Stimulated activated CD8-positive, alpha-beta memory T cell treated with anti-CD3 and anti-CD28 coated beads, Interleukin-15, amount 100 ng/mL, for 24 hours (primary cell): ENCODE measurements at places on chromosomes 7 and 10.

DNA sequence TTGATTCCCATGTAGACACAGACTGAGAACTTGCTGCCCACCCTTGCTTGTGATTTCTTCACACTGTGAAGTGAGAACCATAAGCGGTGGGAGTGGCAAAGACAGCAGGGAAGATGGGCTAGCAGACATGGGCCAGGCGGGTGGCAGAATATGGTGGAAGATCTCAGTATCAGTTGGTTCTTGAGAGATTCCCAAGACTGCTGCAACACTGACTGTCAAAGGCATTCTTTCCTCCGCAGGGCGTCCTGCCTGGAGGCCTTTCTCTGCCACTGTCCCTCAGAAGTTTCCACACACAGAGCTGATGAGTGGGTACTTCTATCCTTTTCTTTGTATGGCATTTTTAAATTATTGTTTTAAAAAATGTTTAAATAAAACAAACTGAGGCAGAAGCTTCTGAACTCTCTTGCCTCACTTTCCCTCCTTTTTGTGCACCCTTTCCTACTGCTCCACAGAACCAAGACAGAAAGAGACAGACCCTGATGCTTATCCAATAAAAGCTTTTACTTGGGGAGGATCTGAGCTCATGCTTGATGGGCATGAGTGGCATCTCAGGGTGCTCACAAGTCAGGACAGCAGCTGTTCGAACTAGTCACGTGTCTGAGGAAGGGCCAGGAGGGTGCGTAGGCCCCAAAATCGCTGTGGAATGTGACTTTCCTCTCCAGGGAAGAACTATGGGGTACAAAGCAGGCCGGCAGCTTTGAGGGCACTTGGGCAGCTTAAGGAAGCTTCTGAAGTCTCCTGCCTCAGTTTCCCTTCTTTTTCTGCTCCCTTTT, 104.7 kb upstream of the PCGF5 start:
- no peak for DNase-seq

DNA sequence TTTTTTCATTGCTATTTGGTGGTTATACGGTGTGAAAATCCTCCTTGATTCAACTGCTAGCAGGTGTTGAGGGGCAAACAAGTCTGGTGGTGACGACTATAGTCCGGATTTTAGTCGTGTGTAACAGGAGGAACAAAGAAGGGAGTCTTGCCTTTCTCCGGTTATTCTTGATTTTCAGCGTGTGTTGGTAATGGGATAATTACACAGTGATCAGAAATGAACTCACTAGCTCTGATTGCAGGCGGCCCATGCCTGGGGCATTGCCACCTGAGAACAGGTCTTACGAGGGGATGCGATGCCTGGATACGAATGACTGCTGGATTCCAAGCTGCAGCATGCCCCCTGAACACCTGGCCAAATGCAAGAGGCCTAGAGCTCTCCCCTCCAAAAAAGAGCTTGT, 72.8 kb downstream of the CAMK1D start:
- DNase-seq, result no peak

GRCh38 chr7:22680482-22680911, 46.5 kb upstream of the IL6 start:
- no peak for DNase-seq

- no peak for DNase-seq
These were observed 27.8 kb downstream of the ENTPD1 start for GRCh38 chr10:95783741-95784140.

DNA sequence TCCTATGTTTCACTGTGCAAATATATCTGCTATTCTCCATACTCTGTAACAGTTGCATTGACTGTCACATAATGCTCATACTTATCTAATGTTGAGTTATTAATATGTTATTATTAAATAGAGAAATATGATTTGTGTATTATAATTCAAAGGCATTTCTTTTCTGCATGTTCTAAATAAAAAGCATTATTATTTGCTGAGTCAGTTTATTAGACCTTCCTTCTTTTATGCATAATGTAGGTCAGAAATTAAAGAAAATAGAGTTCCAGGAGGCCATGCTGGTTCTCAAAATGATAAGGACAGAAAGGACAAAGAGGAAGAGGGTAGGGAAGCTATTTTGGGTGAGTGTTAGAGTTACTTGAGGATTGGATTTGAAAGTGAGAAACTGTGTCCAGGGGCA, 50.7 kb downstream of the CYP2C9 start:
- no peak for DNase-seq

DNA sequence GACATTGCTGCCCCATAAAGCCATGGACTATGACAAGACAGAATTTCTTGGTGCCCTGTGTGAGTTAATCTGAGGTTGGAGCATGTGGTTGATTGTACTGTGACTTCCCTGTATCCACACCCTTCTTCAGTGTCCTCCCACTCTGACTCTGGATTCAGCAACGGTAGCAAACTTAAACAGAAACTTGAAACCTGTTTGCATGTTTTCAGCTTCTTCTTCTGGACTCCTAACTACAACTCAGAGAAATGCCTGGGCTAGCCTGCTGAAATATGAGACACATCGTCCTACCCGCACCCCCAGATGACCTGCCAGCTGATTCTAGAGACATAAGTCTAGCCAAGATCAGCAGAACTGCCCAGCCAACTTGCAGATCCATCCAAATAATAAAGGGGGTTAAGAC, 78.4 kb downstream of the IPMK start:
- no peak for DNase-seq

DNA sequence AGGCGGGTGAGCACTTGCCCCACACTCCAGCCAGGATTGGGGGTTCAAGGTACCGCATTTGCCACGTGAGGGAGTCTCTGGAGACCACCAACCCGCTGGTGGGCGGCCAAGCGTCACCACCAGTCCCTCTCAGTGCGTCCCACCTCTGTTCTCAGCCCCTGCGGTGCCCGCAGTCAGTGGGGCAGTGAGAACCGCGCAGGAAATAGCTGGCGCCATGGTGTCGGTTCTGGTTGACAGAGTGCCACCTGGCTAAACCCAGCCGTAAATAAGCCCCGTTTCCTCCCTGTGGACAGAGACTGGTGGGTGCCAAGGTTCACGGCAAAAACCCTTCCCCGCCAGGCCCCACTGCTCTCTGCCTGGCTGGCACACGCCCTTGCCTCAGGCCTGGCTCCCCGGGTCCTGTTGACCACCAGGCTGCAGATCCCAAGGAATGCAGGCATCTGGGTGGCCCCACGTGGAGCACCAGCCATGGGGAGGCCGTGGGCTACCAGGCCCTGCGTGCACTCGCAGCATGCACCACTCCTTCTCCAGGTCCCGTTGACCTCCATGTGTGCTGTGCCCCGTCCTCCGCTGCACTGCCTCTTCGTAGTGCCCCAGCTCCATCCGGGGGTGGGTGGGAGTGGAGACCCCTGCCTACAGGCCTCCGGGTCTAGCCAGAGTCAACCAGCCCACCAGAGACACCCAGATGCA, 140.0 kb downstream of the LHPP start:
- DNase-seq, result no peak

DNA sequence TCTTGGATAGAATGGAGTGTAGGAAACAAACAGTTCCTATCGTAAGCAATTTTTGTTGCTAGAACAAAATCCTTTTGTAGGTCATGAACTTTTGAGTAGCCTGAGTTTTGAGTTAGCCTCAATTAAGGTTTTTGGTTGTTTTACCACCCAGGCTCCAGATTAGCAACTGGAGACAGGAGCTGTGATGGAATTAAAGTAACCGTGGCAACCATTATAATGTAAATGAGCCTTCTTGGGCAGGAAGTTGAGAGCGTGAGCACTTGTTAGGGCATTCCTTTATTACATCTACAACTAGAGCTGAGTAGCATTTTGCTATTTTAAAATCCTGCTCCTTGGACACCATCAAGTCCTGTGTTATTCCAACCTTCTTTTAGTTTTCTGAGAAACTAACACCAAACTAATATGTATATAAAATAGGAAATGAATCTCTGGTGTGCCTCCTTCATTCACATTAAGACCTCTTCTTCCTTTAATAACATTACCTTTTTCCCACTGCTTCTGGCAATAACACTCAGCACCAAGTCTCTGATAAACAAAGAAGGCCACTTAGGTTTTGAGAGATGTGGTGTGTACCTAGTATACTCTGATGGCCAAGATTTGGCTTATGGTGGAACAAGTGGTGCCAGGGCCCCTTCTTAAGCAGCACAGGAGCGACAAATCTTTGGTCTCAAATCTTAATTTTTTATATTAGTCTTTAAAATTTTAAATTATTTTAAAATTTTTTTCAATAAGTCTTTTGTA, 34.0 kb downstream of the AHCYL2 start:
- DNase-seq, result no peak

DNA sequence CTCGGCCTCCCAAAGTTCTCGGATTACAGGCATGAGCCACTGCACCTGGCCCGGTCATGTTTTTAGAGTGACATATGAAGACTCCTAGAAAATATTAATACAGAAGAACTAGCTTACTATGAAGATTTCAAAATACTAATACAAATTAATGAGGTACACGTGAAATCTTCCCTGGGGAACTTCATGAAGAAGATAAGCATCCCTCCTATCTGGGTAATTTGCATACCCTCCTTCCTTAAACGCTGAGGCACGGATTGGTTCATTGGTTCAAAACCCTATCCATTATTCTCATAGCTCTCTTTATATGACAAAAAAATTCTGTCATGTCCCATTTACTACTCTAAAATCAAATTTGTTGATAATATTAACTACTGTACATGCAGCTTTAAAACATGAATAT, 224.8 kb upstream of the KLF14 start:
- no peak for DNase-seq

DNA sequence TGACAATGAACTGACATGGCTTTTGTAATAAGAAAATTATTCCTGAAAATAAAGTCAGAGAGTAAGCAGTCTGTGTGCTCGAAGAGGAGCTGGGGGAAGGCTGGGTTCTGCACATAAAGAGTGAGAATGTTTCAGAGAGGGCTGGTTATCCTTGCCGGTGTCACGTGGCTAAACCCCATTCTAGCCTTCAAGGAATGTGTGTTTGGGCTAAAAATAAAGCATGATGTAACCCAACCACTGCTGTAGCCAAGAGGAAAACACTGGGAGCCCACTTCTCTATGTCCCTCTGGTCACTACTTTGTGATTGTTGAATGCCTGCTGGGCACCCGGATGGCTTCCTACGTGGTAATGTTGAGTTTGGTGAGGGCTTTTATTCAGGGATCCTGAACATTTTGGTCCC, 23.5 kb downstream of the WDFY4 start:
- no peak for DNase-seq

GRCh38 chr10:69451784-69452251, 553 bp downstream of the TSPAN15 start:
- no peak for DNase-seq

DNA sequence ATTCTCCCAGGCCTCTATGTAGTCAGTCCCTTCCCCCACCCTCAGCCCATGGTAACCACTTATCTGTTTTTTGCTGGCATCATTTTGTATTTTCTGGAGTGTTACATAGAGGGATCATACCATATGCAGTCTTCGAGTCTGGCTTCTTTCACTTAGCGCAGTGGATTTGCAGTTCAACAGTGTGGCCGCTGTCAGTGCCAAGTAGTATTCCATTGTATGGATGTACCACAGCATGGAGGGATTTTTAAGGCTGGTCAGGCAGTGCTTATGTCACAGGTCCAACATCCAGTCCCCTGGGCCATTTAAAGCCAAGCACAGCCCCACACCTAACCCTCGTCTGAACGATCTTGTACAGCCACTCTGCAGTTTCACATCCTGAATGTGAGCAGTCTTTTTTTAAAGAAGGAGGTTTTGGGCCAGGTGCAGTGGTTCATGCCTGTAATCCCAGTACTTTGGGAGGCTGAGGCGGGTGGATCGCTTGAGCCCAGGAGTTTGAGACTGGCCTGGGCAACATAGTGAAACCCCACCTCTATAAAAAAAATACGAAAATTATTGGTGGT, 121.8 kb downstream of the CUX1 start:
- no peak for DNase-seq

GRCh38 chr7:93327006-93327633, 95.0 kb downstream of the VPS50 start:
- no peak for DNase-seq

DNA sequence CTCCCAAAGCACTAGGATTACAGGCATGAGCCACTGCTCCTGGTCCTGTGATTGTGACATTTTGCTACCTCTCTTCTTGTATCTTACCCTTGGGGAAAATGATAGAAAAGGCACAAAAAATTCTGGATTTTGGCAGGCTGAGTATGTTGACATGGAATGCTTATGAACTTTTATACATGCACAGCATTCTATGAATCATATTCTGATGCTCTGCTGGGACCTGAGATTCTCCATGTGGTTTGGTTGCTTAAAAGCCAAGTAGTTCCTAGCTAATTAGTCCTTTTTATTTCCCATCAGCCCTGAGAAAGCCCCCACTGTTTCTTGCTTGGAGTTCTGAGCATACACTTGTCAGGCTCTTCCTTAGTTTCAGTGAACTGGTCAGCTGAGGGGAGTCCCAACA, 8.3 kb upstream of the KAZALD1 start:
- DNase-seq, result no peak

DNA sequence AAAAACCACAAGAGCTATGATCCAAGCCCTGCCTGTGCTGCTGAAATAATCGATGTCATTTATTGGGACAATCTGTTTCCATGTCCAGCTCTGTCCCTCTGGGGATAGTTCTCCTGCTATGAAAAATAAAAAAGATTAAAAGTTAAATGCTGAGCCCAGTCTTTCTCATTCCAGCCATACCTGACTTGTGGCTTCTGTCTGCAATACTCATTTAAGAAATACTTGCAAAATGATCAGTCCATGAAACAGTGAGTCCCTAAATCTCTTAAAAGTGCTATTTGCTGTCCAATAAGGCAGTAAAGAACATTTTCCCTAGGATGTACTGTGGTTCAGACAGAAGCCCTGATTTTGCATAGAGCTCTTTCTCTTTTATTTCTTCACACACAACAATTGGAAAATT, 91.7 kb downstream of the SLC16A9 start:
- no peak for DNase-seq

GRCh38 chr7:100372256-100372655, 1.0 kb upstream of the PILRA start:
- no peak for DNase-seq

- no peak for DNase-seq
These were observed 10.9 kb upstream of the FIS1 start for GRCh38 chr7:101255796-101256195.

DNA sequence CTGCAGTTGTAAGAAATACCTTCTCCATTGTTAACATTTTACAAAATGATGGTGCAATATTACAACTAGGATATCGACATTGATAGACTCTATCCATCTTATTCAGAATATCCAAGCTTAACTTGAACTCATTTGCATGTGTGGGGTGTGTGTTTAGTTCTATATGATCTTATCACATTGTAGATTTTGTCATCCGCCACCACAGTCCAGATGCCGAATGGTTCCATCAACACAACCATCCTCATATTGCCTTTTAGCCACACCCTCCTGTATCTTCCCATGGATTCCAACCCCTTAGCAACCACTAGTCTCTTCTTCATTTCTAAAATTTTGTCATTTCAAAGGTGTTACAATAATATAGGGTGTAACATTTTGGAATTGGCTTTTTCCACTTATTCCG, 452.9 kb upstream of the AKR1E2 start:
- no peak for DNase-seq
